Prostate gland (tissue), 2 donors: ENCODE measurements at places on chromosomes 12 and 14.
A peak's percentile ranks its signal among the peaks of the same experiment; 100 is the strongest.

- no peak for DNase-seq
These were observed 8.3 kb upstream of the PPFIBP1 start for GRCh38 chr12:27515671-27516070.

GRCh38 chr12:28909291-28909690, 239.8 kb upstream of the FAR2 start:
- DNase-seq = no peak

- no peak for DNase-seq
These were observed 4.3 kb upstream of the PLEKHG7 start for GRCh38 chr12:92698474-92698873.

DNA sequence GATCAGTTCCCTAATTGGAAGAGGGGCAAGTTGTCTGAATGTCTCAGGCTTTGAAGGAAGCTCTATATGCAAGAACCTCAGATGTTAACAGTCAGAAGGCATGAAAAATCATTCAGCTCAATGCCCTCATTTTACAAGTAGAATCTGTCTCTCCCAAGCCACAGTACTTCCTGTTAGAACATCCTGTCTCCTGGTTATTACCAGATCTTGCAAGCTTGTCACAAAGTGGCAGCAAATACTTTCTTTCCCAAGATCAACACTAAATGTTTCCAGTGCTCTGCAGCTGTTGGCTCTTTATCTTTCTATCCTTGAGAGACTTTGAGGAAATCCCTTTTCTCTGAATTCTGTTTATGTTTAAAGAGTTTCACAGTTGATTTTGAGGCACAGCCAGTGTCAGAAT, 235.5 kb downstream of the AKAP6 start:
- DNase-seq = peak; percentile 29

GRCh38 chr12:94689002-94689645, 38.8 kb upstream of the TMCC3 start:
- no peak for DNase-seq

GRCh38 chr14:69667938-69668335, 56.5 kb downstream of the SUSD6 start:
- DNase-seq = no peak

DNA sequence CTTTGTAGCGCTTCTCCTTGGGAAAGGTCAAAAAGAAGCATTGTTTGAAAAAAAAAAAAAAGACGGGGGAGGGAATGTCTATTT, at the start of gene LMO3:
LMO3 (minus strand) TSS at position 46 of the 84 bp plus-strand sequence. CDS start 5,302 bp downstream, outside the sequence.
- DNase-seq = no peak

GRCh38 chr12:130076752-130077151, 85.5 kb upstream of the FZD10 start:
- no peak for DNase-seq

- no peak for DNase-seq
These were observed 149.1 kb downstream of the BMP4 start for GRCh38 chr14:53807542-53807941.

DNA sequence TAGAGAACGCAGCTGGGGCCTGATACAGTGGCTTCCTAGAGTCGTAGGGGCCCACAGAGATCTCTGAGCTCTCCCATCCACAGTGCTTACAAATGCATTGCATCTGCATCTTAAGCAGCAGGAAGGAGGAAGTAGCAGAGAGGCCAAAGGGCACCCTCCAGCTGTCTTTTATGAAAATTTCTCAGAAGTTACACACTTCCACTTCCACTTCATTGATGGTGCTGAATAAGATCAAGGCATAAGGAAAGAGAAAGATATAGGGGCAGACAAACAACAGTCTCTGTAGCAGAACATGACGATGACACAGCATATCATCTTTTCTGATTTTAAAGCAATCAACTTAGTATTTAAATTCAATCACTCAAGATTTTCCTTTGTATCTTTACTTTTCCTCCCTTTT, 51.6 kb upstream of the ABCC9 start:
- DNase-seq = no peak

- no peak for DNase-seq
These were observed 25.7 kb downstream of the CNOT2 start for GRCh38 chr12:70268972-70269371.
